ENCODE measurements at places on chromosomes 3 and 15.

- peak; percentile 50 for DNase-seq
Measured at GRCh38 chr3:197305854-197306253, 7.4 kb upstream of the DLG1 start.

- DNase-seq = peak; percentile 55
Measured at GRCh38 chr3:16288664-16289063, 23.7 kb downstream of the OXNAD1 start.

DNA sequence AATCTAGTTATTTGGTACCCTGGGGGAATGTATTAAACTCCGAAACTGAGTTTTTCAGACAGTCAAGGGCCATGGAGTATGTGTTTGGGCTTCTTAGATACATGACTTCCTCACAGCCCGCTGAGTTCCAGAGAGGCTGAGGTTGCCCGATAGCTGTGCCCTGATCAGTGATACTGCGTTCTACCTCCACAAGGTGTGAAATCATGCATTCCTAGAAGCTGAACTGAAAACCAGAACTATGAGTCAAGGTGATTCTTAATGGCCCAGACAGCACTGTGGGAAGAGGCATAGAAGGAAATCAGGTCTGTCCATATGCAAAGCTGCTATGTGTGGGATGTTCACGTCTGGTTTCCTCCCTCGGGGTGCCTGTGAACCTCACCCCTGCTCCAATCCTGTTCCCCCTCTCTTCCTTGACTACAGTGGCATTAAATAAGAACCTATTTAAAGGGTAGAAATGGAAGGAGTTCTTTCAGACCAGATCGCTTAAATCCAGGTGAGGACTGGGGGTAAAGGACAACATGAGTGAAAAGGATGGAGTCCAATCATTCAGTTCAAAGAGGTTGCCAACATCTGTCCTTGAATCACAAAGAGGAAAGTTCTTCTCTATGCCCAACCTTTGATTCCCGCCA lies 74.3 kb downstream of the MYO1E start:
- peak; percentile 37 for DNase-seq

DNA sequence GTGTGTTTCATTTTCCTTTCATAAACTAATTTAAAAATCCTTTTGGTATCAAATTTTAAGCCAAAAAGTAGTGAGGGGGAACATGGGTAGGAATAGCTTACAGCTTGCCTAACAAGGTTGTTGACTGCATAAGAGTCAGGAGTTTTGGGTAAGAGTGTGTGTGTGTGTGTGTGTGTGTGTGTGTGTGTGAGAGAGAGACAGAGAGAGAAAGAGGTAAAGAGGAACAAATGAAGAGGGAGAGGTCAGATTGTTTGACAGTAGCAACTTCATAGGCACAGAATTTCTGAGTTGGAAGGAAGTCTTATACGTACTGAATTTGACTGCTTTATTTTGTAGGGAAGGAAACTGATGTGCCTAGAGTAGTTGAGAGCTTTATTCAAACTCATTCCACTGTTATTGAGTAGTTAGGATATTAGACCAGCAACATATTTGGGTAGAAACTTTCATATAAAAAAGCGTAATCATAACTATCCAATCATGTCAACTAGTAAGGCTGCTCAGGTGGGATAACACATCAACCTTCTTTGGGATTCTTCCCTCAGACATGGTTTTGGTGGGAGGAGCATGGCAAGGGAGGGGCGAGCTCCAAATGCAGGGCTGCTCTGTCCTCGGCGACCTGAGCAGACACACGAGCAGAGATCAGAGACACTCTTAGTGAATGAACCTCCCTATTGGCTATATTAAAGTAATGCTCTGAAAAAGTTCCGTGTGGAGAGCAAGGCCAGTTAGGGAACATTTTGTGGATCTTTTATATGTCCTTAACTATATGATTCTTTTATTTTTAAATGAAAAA lies 86.4 kb downstream of the LPP start:
- DNase-seq = no peak

- no peak for DNase-seq
Measured at GRCh38 chr3:105322570-105323273, 44.0 kb upstream of the ALCAM start.

- peak; percentile 56 for DNase-seq
Measured at GRCh38 chr3:43994657-43995546, 246.8 kb upstream of the TOPAZ1 start.

- DNase-seq = no peak
Measured at GRCh38 chr15:73264881-73265280, 103.9 kb downstream of the HCN4 start.

DNA sequence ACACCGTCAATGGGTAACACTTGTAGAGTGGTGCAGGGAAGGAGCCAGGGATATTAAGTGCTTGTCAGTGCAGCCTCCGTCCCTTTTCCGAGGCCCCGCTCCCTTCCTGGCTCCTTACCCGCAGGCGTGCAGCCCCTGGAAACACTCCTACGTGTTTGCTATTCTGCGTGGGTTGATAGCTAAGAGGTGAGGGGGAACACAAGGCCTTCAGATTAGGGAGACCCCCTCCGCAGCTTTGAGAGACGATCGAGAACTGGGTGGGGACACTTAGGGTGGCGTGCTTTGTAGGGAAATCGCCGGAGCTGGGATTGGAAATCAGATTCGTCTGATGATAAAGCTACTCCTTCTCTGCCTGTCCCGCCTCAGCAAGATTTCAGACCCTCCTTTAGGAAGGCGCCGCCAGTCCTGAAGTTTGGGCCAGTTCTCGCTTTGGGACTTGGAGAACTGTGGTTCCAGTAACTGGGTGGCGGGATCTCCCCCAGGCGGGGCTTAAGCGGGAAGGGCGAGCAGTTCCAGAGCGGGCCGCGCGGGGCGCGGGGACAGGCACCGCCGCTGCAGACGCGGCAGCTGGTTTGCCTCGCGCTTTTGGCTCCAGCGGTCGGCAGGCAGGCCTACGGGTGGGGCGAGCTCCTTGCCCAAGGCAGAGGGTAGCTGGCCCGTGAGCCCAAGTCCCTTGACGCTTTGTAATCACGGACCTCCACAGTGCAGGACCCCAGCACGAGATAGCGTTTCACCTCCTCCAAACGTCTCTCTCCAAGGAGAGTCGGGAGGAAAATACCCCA lies 8.0 kb upstream of the FAM107A start:
- DNase-seq = peak; percentile 62

DNA sequence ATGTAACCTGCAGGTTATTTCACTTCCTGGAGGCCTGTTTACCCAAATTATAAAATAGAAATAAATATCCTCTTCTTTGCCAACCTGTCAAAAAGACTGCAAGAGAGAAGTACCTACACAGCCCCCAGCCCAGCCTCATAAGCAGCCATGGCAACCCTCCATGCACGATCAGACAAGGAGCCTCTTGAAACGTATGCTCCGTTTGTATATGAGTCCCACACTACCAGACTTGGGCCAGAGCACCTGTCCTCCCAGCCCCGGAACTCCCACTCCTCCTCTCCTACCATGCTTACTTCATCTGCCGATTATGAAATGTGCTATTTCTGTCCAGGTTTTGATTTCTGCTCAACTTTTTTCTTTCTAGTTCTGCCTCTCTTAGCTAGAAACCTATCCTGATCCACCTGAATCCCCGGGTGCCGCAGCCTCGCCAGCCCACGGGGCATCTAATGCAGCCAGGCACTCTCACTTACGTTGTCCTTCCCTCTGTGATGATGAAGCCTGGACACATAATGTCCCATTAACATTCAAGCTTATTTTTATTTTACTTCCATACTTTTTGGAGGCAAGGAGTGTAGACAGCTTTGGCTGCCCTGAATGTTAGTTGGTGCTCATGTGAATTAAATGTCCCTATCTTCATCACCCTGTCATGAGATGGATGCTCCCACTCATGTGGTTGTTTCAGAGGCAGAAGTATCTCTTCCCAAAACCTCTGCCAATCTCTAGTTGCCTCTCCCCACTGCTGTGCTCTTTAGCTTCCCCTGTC lies 73.8 kb downstream of the MB21D2 start:
- no peak for DNase-seq

GRCh38 chr3:128322030-128323022 lies 144.4 kb downstream of the DNAJB8 start:
- DNase-seq = peak; percentile 67

GRCh38 chr15:82898961-82899360 lies 53.6 kb downstream of the HOMER2 start:
- no peak for DNase-seq

DNA sequence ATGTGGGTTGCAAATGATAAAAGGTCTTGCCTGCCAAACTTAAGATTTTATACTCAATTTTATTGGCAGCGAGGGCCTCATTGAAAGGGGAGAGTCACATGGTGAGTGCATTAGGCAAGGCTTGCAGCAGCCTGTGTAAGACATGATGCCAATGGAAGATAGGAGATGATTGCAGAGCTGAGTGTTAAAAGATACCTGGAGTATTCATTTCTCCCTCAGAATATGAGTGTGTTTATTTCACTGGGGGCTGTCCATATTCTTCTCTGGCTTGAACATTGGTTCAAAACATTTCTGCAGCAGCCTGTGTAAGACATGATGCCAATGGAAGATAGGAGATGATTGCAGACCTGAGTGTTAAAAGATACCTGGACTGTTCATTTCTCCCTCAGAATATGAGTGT lies 165.2 kb upstream of the NUDT16 start:
- DNase-seq = no peak

DNA sequence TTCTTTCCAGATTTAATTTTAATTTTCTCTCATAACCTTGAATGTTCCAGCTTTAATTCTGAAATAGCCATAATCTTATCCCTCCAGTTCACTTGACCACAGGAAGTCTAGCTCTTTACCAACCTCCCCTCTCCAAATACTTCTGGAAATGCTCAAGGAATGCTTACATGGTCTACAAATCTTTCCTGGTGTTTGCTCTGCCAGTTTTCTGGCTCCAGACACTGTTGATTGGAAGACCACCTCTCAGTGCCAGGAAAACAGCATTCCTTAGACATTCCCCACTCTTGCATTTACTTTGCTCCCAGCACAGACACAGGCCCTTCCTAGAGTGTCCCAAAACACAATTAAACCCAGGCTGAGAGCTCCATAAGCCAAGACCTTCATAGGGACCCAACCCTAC lies 98.6 kb downstream of the MESD start:
- no peak for DNase-seq

DNA sequence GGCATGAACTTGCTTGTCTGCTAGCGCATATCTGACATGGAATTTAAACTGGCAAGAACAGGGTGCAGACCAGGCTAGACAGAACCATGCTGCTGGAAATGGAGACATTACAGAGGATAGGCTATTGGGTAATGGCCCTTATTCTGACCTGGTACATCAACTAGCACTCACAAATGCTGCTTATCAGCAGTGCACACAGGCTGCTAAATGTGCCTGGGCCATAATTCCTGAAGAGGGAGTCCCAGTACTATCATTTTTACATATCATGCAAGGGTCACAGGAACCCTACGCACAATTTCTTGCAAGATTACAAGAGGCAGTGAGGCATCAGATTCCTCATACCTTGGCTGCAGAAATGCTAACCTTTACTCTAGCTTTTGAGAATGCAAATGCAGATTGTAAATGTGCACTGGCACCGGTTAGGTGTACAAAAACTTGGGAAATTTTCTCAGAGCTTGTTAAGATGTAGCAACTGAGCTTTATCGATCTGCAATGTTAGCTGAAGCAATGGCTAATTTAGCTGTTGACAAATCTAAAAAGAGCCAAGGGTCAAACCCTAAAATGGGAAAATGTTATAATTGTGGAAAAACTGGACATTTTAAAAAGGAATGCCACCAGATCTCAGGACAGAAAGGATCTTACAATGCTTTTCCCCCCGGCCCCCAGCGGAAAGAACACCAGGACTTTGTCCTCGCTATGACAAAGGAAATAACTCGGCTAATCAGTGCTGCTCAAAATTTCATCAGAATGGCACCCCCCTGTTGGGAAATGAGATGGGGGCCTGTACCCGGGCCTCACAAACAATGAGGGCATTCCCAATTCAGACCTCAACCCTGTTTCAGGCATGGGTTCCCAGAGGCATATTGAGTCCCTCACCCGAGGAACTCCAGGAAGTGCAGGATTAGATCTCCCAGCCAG lies 21.1 kb downstream of the CCRL2 start:
- no peak for DNase-seq

GRCh38 chr3:100407977-100408532 lies 6.7 kb downstream of the LNP1 start:
- no peak for DNase-seq

DNA sequence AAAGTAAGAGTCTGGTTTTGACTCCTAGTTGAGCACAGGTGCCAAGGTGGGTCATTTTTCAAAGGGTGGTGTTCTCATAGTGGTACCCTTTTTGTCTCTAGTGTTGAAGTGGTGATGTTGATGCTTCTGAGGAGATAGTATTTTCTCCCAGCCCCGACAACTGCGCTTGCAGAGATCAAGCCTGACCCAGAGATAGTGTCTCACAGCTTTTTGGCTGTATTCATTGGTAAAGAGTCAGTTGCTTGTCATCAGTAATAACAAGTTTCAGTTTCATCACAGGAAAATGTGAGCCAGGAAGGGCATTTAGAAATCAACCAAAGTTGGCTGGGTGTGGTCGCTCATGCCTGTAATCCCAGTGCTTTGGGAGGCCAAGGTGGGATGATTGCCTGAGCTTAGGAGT lies 139.3 kb downstream of the NFKBIZ start:
- DNase-seq = no peak

GRCh38 chr15:34282384-34282783 lies 55.2 kb downstream of the SLC12A6 start:
- no peak for DNase-seq

DNA sequence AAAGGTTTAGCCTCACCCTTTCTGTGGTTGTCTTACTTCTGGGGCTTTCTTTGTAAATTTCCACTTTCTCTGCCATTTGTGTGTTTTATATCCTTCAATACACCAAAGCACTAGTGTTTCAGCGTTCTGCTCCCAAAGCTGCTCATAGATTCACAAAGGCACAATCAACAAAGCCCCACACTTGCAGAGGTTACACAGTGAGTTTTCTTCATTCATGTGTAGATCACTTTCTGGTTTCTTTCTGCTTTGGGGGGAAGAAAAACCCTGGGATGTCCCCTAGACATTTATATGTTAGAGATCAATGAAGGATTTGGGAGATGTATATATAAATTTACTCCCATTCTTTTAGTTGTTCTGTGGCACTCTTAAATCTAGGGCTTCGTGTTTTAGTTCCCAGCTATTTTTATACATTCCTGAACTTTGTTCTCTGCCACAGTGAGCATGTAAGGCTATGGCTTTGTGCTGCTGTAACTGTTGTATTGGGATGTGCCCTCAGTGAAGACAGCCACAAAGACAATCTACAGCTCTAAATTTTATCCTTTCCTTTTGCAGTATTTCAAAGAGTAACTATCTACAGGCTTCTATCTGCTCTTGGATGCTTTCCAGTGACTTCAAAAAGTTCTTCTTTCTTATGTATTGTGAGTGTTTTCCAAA lies 636.5 kb downstream of the ZBBX start:
- no peak for DNase-seq
